ENCODE measurements at places on chromosomes 6 and 20.

GRCh38 chr6:17709476-17709875 is 2.8 kb upstream of the NUP153 start:
- DNase-seq, result no peak

GRCh38 chr6:80148220-80148619 is 41.7 kb downstream of the BCKDHB start:
- no peak for DNase-seq

GRCh38 chr20:59159493-59160376 is 3.9 kb upstream of the ZNF831 start:
- no peak for DNase-seq

DNA sequence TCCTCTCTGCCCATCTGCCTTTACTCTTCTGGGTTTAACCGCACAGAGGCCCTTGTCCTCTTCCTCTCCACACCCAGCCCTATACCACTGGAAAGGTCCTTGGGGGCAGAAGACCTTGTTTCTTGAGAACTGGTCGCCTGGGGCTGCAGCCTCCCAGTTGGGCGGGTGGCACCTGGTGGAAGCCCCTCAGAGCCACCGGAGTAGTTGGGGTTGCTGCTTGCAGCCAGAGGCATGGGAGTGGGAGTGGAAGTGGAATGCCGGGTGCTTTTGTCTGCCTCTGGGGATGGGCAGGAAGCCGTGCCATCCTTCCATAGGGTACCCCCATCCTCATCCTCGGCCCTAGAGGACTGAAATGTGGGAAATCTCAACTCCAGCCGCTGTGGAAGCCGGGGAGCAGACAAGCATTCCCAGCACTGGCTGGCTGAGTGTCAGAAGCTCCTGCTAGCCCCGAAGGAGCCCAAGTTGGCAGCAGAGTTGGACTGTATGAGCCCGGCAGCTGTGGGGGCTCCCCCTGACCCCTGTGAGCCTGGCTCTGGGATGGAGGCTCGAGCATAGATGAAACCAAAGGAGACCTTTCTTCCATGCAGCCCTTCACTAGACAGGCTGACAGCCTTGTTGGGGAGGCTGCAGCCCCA is 1.2 kb downstream of the VSTM2L start:
- DNase-seq, result no peak

DNA sequence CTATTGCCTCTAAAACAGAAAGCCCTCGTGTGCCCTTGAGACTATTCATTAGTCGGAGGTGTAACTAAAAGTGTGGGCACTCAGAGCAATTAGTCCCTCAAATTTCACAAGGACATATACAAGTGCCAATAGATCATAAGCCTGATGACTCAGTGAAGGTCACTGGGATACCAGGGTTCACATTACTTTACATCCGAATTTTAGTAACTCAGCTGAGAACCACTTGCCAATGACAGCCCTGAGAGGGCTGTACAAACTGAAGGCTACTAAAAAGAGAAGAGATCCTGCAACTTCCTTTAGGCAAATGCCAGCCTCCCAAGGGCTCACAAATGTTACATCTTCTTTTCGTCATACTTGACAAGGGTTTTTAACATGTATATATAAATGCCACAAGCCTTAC is 369.6 kb downstream of the TENT5A start:
- no peak for DNase-seq

DNA sequence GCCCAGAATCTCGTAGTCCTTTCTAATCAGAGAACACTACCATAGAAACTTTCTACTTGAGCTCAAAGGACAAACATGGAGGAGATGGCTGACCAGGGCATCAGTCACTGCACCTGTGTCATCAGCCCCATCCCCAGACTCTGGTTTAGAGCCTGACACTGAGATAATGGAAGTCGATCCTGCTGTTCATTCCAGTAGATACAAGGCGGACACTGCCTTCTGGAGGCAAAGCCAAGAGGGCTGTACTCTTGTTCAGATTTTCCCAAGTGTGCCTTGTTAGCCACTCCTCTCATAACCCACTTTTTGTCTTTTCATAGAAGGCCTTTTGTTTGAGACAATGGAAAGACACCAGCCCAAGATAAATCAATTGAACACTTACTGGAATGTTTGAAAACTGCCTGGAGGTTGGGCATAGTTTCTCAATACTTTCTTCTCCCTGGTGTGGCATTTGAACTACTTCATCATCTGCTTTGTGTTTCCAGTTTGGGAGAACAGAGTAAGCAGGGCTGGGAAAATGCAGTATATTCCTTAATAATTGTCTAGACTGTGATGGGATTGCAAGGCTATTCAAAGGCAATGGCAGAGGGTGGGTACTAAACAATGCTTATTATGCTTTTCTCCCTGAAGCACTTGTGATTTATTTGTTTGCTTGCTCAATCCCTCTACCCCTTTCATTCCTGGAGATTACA is 99.7 kb downstream of the CLIC5 start:
- DNase-seq, result no peak

DNA sequence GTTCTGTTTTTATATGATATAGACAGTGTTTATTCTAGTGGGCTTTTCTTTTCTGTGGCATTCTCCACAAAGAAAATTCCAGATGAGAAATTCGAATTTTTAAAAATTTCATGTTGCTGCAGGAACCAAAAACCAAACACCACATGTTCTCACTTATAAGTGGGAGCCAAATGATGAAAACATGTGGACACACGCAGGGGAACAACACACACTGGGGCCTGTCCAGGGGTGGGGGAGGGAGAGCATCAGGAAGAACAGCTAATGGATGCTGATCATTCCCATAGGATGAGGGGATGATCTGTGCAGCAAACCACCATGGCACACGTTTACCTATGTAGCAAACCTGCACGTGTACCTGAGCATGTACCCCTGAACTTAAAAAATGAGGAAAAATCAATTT is 499.0 kb upstream of the SLC35B3 start:
- DNase-seq, result no peak

GRCh38 chr6:71239694-71240093 is 48.9 kb upstream of the OGFRL1 start:
- no peak for DNase-seq

- DNase-seq, result no peak
Observed at GRCh38 chr20:210809-211502, 16.1 kb upstream of the DEFB129 start.

GRCh38 chr6:38876475-38876874 is 161.4 kb downstream of the DNAH8 start:
- DNase-seq, result no peak

DNA sequence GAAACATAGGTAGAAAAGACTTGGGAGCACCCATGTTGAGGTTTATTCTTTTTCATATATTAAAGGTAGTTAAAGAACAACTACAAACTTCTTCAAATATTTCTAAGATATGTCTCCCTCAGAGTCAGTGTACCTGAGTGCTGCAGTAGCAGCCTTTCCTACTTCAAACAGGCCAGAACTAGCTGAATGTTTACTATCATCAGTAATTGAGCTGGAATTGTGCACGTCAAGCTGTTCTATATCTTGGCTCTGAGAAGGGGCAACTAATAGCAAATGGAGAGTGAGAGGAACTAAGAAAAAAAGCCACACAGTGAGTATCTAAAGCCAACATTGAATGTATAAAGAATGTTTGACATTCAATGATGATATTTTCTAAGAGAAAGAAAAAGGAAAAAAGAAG is 21.7 kb downstream of the MTCL3 start:
- DNase-seq, result no peak

- no peak for DNase-seq
Observed at GRCh38 chr6:105753620-105754211, 332.4 kb upstream of the PRDM1 start.

- DNase-seq, result no peak
Observed at GRCh38 chr6:2741756-2742155, 9.0 kb downstream of the MYLK4 start.

DNA sequence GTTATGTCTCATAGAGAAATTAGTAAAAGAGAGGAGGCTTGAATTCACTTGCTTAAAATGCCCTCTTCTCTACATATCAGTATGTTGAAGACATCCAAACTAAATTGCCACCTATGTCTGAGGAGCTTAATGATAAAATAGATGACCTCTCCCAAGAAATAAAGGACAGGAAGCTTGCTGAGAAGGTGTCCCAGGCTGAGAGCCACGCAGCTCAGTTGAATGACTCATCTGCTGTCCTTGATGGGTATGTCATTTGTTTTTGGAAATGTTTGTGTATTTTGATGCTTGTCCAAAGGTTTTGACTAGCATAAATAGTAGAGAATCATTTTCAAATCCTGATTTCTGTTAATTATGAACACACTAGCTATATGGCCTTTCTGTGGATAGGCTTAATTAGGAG is 307.7 kb downstream of the ARHGAP18 start:
- no peak for DNase-seq

DNA sequence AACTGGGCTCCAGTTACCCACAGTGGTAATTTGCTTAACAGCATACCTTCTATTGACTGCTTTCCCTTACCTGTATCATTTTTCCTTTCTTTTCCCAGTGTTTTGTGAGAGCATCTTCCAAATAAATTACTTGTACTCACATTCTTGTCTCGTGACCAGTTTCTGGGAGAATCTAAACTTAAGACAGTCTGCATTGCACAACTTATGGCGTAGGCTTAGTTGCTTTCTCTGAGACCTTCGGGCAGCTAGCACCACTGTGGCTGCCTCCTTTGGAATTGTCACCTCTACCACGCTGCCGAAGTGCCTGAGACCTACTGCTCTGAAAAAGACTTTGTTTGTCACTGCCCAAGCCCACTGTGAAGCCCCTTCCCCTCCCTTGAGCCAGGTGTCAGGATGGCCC is 188.1 kb upstream of the BMP2 start:
- DNase-seq, result no peak

GRCh38 chr6:133871131-133871530 is 17.8 kb upstream of the TCF21 start:
- no peak for DNase-seq

GRCh38 chr6:75126518-75126917 is 79.3 kb downstream of the COL12A1 start:
- no peak for DNase-seq

DNA sequence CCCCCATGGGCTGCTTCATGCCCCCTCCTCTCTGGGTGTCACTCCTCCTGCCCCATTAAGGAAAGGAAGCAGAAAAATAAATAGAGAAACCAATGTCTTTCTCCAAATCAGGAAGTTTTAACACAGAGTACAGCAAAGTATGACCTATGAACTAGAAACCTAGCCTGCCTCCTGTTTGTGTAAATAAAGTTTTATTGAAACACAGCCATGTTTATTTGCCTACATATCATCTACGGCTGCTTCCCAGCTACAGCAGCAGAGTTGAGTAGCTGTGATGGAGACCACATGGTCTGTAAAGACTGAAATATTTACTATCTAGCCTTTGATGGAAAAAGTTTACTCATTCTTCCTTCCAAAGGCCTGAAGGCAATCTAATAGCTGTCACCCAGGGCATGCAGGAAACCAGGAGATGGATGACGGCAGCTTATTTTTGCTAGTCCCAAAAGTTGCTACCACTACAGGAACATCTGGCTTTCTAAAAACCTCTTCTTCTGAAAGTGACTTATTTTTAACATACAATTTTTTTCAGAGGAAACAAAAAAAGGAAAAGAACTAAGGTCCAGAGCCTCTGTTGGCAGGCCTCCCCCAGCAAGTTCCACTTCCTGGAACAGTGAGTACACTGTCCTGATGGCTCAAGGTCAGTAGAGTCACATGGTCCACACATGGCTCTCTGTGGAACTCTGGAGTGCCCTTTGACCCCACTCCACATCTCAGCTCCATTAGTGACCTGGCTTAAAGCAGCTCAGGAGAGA is 287.8 kb downstream of the PTPRT start:
- DNase-seq, result no peak

GRCh38 chr6:83511266-83511665 is 1.1 kb upstream of the PRSS35 start:
- no peak for DNase-seq

GRCh38 chr6:8953310-8953709 is 518.0 kb upstream of the SLC35B3 start:
- no peak for DNase-seq

GRCh38 chr20:47622118-47622665 is 120.5 kb downstream of the NCOA3 start:
- DNase-seq, result no peak

- no peak for DNase-seq
Observed at GRCh38 chr20:59437601-59438031, 137.2 kb downstream of the EDN3 start.

GRCh38 chr6:47151232-47151898 is 109.2 kb upstream of the ADGRF1 start:
- DNase-seq, result no peak

GRCh38 chr20:51376111-51376510 is 166.4 kb downstream of the NFATC2 start:
- no peak for DNase-seq

DNA sequence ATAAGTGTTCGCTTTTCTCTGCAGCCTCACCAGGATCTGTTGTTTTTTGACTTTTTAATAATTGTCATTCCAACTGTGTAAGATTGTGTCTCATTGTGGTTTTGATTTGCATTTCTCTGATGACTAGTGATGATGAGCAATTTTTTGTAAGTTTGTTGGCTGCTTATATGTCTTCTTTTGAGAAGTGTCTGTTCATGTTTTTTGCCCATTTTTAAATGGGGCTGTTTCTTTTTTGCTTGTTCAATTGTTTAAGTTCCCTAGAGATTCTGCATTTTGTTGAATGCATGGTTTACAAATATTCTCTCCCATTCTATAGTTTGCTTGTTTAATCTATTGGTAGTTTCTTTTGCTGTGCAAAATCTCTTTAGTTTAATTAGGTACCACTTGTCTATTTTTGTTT is 295.9 kb downstream of the PACRG start:
- no peak for DNase-seq

DNA sequence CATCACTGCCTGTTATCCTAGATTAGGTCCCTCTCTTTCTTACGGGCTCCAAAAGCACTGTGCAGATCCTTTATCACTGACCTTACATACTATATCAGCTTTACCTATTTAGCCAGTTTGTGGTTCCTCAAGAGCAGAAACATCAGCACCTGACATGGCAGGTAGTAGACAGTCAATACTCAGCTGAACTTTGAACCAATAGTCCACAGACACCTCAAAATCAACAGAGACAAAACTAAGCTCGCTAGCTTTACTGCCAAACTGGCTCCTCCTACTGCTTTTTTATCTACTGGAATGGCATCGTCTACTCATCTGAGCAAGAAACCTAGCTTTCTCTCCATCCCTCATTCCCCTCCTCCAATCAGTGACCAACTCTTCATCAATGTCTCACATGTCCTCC is 5.6 kb downstream of the IL17A start:
- no peak for DNase-seq

GRCh38 chr6:25229671-25230321 is 49.4 kb upstream of the CARMIL1 start:
- no peak for DNase-seq

DNA sequence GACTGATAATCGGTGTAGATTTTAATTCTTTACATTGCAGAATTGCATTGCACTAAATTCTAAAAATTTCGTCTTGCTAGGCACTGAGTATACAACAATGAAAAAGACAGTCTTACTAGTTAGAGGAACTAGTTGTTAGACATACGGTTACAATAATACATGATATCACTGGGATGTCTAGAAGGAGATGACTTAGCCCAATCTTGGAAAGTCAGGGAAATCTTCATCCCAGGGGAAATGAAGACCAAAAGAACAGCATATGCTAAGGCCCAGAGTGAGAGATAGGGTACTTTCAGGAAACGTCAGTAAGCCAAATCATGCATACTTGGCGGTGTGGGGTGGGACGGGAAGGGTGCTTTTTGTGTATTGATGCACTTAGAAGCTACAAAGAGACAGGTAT is 901 bp downstream of the CEP57L1 start:
- no peak for DNase-seq

- DNase-seq, result no peak
Observed at GRCh38 chr20:44064501-44065400, 122.2 kb downstream of the JPH2 start.

- DNase-seq, result no peak
Observed at GRCh38 chr6:150844371-150844770, 21.1 kb upstream of the MTHFD1L start.

- DNase-seq, result no peak
Observed at GRCh38 chr6:155290491-155290890, 23.8 kb downstream of the TFB1M start.
